Activated T-helper 1 cell treated with Interleukin-2 at 50 U/mL for 16 hours (primary cell): ENCODE measurements at places on chromosomes 7 and 10.

DNA sequence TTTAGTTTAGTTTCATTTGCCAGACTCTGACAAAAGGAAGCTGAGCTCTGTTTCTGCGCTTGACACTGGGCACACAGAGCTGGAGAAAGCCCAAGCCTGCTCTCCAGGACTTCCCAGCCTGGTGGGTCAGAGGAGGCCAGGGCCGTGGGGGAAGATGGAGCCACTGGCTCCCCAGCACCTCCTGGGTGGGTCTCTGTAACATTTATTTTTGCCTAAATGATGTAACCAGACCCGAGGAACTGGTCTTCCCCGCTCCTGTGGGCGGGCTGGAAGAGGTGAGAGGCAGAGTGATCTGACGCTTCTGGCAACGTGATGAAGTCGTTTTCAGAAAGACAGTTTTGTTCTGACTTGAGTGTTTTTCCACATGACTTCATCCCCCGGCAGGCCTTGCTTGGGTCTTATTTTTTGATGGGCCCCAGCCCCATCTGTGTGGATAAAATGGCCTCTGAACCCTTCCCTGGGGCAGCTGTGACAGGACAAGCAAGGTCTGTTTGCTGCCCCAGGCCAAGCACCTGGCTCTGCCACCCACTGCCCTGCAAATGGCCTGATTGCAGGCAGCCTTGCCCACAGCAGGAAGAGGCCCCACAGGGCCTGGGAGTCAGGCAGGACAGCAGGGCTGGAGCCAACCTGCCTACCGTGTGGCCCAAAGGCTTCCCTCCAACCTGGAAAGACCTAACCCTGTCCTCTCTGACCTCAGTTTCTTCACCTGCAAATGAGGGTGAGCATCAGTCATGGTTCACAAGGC is 304.9 kb upstream of the ZMIZ1 start:
- no peak for DNase-seq

DNA sequence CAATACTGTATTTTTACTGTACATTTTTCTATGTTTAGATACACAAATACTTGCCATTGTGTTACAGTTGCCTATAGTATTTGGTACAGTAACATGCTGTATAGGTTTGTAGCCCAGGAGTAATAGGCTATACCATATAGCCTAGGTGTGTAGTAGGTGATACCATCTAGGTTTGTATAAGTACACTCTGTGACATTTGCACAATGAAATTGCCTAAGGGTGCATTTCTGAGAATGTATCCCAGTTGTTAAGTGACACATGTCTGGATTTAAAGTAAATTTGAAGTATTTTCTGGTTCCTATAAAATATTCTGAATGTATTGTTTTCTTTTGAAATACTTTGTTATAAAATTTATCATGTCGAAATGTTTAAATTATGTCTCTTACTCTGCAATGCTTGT is 7.2 kb downstream of the CDK14 start:
- DNase-seq = no peak

DNA sequence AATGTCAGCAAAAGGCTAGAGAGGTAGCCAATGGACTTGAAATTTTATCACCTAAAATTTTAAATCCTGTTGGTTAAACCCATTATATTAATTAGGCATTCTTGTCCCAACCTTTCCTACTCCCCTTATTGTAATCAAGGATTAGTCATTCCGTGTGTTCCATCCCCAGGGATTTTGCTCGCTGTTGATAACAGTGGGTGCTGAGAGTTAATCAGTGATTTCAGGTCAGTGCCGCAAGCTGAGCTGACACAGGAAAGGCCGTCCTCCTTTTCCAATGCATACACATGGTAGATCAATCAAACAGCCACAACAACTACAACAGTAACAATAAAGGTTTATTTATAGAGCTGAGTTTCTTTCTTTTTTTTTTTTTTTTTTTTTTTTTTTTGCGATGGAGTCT is 271.4 kb downstream of the ACTR3B start:
- DNase-seq = no peak

- no peak for DNase-seq
These were observed 3.3 kb downstream of the MASTL start for GRCh38 chr10:27158421-27158820.

DNA sequence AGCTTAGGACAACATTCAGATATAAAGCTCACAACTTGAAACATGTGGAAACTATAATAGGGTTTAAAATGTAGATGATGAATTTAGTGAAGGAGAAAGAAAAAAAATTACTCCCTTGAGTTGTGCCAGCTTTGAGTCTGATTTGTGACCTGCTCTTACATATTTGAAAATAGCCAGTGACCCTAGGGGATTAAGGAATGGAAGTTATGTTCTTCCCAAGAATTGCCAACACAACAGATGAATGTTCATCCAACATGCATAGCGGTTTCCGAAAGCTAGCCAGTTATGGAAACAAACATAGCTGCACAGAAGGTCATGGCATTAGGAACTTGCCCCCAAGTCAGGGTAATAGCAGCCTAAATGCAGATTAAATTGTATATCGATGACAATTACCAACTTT is 10.8 kb downstream of the TMEM196 start:
- no peak for DNase-seq

- DNase-seq = no peak
These were observed 519 bp downstream of the PITRM1 start for GRCh38 chr10:3172081-3172445.

- DNase-seq = no peak
These were observed 182.9 kb upstream of the TCF7L2 start for GRCh38 chr10:112767156-112767555.

DNA sequence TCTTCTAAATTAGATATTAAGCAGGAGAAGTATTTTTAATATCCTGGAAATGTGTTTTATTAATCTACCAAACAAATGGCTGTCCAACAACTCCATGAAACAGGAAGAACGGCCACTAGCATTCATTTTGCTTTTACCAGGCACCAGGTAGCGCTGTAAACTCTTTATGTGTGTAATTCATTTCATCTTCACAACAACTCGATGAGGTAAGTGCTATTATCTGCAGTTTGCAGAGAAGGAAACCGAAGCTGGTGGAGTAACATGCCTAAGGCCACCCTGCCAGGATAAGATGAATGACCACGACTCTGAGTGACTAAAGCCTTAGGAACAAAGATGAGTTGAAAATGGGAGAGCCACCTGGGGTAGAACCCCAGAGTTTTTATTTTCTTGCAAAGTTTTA is 101.2 kb downstream of the KIAA1217 start:
- no peak for DNase-seq

GRCh38 chr7:152341039-152341913 is 94.5 kb downstream of the KMT2C start:
- no peak for DNase-seq

- no peak for DNase-seq
These were observed 35.0 kb downstream of the COL13A1 start for GRCh38 chr10:69836731-69837030.

GRCh38 chr10:35643151-35644049 is 1.3 kb upstream of the FZD8 start:
- no peak for DNase-seq

DNA sequence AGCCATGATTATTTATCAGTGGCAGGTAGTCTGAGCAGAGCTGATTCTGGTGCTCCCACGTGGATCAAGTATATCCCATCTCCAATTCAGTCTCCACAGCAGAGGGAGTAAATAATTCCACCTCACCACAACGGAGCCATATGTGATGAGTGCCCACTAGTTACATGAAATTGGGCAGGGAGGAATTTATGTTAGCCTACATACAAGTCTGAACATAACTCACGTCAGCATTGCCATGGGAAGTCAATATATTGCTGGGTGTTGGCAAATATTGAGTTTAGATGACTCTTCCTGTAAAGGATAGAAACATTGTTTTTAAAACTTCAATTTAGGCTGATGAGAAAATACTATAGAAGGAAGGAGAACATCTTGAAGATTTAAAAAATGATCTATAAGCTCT is 269.0 kb upstream of the BMPER start:
- no peak for DNase-seq

DNA sequence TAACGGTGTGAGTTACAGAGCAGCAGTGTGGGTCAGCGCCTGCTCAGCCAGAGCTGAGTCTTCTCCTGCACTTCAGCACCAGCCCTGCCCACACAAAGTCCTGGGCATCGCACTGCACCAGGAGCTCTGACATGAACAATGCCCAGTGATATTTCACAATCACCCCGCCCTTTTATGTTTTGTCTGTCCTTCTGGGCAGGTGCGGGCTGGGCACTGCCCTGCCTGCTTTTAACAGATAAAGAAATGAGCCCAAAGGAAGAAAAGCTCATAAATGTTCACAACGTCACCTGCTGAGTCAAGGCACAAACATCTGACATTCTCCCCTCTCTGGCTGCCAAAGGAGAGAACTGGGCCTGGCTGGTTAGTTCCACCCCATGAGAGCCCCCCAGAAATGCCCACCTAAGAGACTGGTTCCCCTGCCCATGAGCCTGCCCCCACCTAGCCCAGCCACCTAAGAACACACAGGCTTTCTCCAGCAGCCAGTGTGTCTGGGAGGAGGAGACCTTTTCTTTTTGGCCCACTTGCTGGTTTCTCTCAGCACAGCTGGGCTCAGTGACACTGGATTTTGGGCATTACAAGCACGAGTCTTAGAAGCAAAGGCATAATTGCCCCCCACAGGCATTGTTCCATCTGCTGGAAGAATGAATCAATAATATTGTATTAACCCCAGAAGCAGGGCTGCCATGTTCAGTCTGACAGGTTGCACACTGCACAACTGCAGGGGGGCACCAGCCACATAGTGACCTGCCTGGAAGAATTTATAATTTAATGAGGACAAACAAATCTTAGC is 22.3 kb downstream of the CALML3 start:
- DNase-seq = no peak

GRCh38 chr10:67539312-67539711 is 156.7 kb downstream of the CTNNA3 start:
- no peak for DNase-seq

- no peak for DNase-seq
These were observed 149.6 kb downstream of the ADK start for GRCh38 chr10:74300666-74301065.

- no peak for DNase-seq
These were observed 109.4 kb downstream of the PPP1R17 start for GRCh38 chr7:31796375-31796774.

GRCh38 chr7:112501801-112502503 is 21.2 kb downstream of the LSMEM1 start:
- no peak for DNase-seq

DNA sequence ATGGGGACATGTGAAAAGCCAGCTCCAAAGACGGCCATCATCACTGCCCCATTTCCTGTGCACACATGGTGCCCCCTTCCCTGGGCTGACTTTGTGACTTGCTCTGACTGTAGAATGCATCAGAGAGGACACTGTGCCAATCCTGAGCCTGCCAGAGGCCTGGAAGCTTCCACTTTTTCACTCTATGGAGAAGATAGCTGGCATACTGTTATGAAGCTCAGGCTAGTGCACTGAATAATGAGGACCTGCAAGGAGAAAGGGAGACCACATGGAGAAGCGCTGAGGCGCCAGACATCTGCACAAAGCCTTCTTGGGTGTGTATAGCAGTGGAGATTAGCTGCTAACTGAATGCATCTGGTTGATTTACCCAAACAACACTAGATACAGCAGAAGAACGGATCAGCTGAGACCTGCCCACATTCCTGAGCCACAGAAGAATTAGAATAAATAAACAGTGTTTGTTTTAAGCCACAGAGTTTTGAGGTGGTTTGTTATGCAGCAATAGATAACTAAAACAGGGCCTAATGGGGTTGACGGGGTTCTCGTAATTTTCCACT is 58.9 kb upstream of the C10orf90 start:
- no peak for DNase-seq

DNA sequence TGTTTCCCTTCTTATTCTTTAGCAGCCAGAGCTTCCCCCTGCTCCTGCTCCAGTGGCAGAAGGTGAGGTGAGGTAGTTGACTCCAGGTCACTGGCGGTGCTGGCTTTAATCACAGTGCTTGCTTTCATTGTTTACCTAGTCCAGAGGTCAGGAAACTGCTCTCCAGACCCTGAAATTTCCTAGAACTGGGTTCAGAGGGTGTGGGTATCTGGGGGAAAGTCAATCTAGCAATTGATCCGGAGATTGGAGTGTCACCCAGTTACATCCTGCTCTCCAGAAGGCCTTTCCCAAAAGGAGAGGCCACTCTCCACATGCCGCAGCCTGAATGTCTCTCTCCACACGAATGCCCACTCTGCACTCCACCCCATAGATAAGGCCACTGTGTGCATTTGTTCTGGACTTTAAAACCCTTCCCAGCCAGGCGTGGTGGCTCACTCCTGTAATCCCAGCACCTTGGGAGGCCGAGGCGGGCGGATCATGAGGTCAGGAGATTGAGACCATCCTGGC is 2.1 kb upstream of the MBL2 start:
- no peak for DNase-seq

GRCh38 chr10:75450644-75451640 is 19.5 kb downstream of the LRMDA start:
- no peak for DNase-seq
